ENCODE measurements at places on chromosomes 1 and 21. TPM values are rescaled to one million over a fixed set of nuclear protein-coding genes. Genes with fewer than 3 reads are reported as not detected.

DNA sequence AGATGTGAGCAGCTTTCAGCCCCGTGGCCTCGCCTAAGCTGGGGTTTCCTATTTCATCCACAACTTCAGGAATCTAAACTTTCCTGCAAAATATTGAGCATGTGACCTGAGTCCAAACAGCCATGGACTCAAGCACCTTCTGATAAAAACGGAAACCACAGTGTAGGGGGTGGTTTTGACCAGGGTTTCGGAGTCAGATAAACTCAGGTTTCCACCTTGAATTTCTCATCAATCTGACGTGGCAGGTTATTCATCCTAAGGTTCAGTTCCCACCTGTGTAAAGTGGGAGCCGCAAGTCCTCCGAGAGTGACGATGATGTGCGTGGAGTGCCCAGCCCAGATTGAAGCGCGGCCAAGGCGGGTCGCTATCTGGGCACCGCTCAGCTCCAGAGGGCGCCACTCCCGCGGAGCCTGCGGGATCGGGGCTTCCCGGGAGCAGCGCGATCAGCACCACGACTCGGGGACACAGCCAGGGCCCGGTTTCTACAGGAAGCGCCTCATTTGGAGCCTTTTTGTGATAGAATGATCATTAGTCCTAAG is 871 bp upstream of the ETS2 start:
- DNase-seq, result peak; percentile 35

DNA sequence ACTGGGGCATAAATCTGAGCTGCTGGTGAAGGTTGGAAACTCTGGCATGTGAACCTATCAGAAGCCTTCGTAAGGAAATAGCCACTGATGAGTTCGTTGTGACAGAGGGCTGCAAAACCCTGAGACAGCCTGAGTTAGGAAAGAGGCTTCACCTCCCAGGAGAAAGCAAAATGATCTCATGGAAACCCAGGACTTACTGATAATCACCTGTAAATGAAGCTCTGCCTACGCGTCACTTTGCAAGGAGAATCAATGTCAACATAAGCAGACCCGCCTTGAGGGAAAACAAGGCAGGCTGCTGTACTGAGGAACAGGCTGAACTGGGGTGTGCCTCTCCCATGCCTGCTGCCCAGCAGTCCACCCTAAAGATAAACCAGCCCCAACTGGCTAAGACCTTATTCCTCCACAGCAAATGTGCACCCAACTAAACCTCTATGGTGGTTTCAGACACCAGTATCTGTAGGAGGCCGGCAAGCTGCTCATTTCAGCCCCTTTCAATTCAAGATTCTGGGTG is 46.8 kb upstream of the SLC44A3 start:
- DNase-seq, result no peak

DNA sequence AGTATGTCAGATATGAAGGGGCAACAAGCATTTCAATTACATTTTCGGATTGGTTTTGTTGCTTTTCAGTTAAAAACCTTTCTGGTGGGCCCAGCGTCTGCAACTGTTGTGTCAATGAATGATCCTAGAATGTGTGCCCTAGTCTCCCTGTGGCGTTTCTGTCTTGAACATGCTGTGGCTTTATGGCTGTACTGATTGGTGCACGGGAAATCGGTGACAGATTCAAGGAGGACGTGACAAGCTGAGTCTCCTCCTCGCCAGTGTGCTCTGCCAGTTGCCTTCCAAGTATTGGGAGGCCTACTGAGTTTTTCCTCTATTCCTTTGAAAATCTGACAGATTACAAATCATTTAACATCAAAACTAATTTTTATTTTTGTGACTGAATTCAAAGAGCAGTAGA is 127.6 kb downstream of the ZP4 start:
- no peak for DNase-seq

GRCh38 chr1:84156210-84156621 is 12.1 kb downstream of the PRKACB start:
- no peak for DNase-seq

DNA sequence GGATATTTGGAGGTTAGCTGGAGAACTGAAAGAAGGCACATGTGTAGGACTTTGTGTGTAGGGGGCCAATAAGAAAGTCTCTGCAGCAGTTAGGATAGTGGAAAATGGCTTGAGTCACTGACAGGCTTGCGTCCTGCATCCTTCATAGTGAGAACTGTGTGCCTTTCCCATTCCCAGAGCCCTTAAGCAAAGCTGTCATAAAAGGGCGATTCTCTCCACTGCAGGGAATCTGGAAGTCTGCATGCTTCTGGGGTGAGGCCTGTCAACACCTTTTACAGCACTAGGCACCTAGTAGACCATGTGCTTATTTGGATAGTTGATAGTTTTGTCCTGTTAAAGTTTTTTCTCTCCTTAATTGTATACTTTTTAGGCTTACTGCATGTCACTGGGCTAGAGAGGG is 39.4 kb upstream of the MACF1 start:
- no peak for DNase-seq

DNA sequence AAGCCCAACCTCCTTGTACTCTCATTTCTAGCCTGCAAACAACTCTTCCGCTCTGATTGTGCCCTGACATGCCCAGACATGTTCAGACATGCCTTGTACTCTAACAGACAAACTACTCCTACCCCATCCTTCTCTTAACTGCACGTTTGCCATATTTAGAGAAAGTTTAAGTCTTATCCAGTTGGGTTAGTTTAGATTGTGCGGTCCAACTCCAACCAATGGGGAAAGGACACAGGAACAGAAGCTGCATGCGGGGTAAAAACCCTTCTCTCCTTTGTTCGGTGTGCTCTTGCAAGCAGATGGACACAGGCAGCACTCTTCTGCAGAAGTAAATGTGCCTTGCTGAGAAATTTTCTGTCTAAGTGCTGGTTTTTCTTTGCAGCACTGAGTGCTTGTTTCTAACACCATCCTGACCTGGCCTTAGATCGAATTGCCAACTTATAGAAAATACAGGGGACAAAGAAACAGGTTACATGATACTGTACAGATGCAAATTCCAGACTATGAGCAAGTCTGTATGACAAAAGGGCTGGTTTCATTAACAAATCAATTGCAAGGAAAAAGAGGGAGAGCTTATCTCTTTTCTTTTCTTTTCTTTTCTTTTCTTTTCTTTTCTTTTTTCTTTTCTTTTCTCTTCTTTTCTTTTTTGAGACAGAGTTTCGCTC is 35.8 kb upstream of the IFNGR2 start:
- DNase-seq, result no peak

Gene MSH4
- 0.25 TPM for total RNA-seq

Gene FALEC
- total RNA-seq, result not detected

Gene SPRR1A
- total RNA-seq, result not detected

Gene CCT8
- total RNA-seq, result 214 TPM

Gene PLXNA2
- 0.65 TPM for total RNA-seq

Gene CD101
- 3.6 TPM for total RNA-seq

Gene MYOG
- not detected for total RNA-seq
